ENCODE measurements at places on chromosomes 12 and 14.

DNA sequence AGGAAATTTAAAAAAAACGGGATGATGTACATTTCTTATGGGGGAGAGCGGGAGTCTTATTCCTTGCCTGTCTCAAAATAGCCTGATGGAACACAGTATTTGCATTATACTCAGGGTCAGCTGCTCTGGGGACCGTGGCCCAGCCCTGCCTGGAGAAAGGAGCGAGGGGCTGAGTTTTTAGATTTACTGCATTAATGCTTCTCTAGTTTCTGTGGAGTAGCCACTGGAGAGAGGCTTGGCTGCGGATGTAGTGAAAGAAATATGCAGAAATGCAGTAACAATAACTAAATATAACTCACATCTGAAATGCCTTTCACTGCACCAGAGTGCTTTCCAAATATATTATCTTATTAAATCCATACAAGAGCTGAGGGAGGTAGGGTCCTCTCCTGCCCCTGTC lies 87.6 kb upstream of the MAP1LC3B2 start:
- DNase-seq: no peak

DNA sequence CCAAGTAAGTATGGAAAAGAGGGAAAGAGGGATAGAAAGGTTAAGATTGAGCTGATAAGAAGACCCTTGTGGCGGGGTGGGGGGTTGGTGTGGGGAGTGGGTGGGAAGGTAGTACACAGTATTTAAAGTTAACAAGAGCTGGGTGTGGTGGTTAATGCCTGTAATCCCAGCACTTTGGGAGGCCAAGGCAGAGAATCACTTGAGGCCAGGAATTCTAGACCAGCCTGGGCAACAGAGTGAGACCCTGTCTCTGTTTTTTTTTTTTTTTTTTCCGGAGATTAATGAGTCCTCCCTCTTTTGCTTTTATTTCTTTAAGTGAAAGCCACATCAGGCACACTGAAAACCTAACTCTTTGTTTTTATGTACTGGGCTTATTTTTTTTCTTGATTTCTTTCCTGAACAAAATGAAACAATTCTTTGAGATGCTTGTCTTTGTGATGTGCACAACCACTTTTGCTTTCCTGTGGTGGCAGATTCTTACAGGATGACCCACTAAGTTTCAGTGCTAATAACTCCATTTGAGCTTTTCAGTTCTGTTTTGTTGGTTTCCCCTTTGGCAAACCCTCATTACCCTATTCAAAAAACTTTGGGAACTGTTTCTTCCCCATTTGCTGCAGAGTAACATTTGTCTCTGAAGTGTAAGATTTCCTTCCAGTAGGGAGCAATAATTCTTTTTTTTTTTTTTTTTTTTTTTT lies 54.8 kb downstream of the WNK1 start:
- no peak for DNase-seq

- no peak for DNase-seq
Observed at GRCh38 chr12:23484238-23484637, 465.2 kb downstream of the SOX5 start.

DNA sequence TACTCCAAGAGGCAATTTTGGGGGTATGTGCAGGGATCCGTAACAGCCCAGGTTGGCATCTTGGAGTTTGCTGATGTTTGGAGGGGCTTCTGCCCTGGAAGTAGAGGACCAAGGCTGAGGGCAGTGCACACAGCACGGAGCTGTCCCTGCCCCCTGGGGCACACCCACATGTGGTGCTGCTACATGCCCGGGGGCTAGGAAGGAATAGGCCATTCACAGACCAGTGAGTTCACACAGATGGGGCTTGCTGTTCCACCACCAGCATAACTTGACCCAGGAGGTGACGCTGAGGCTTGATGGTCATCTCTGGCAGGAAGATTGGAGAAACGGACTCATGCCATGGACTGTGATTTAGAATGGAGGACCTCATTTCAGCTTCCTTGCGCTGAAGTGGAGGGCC lies 231.1 kb upstream of the FKBP4 start:
- DNase-seq: no peak

GRCh38 chr12:108712165-108712924 lies 19.0 kb downstream of the CORO1C start:
- no peak for DNase-seq

GRCh38 chr12:15677726-15678201 lies 111.4 kb downstream of the EPS8 start:
- no peak for DNase-seq

DNA sequence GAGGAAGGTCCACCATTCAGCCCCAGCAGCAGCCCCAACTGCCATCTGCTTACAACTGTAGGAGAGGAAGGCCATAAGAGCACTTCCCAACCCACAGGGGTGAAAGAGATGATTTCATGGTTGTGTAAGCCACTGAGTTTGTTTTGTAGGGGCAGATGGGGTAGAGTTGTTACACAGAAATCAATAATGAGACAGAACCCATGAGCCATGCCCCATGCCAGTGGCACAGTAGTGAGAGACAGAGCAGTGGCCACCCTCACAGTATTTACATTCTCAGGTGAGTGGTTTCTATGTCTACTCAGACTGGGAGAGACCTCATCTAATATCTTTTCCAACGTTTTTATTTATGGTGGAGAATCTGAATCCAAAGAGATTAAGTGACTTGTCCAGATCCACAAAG lies 68.6 kb downstream of the NUAK1 start:
- no peak for DNase-seq

DNA sequence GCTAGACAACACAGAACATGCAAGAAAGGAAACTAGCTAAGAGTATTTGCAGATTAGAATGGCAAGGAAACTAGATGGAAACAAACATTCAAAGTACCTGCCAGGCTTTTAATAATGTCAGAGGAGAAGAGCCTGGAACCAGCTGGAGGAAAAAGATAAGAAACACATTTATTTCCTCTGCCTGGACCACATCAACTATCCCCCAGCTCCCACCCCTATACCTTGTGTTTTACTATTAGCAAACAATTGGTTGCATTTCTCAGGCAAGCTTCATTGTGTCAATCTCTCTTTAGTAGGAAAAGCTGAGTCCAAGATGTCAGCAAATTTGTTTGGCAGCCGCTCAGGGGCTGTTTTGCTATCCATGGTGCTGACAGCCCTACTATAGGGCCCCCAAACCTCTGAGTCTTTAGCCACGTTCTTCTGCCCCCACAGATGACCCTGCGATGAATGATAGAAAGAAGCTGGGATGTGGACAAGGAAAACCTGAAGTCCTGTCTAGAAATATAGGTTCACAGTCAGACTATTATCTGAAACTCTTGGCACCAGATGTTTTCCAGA lies 11.6 kb upstream of the SYNDIG1L start:
- DNase-seq: no peak

- DNase-seq: no peak
Observed at GRCh38 chr14:56195704-56196103, 77.5 kb downstream of the PELI2 start.

DNA sequence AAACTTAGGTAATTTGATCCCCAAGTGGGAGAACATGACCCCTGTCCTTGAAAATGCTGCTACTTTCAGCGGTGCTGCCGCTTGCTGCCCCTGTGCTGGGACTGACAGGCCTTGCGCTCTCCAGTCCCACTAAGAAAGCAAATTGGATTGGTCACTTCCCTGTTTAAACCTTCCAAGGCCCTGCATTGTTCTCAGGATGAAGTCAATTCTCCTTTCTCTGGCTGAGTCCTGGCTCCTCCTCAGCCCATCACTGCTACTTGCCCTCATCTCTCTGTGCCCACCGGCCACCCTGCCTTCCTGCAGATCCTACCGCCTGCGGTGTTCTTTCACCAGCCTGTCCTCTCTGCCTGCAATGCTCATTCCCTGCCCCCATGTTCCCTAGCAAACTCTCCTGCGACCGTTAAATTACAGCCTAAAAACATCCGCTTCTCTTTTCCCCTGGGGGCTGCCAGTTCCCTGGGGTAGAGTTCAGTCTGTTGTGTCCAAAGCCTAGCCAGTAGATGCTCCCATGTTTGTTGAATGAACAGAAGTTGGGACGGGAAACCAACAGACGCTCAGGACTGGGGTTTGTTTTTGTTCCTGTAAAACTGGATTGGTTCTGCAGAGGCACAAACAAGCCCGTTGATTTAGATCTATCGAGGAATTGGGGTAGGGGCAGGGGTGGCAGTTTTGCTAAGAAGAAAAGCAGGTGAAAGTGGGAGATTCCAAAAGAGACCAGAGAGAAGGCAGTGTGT lies 127.3 kb upstream of the HIF1A start:
- no peak for DNase-seq

GRCh38 chr12:48542300-48542928 lies 17.0 kb downstream of the OR8S1 start:
- DNase-seq: peak; percentile 30

- no peak for DNase-seq
Observed at GRCh38 chr14:68297876-68298468, 478.4 kb downstream of the RAD51B start.

GRCh38 chr12:34400986-34401658 lies 378.8 kb downstream of the ALG10 start:
- no peak for DNase-seq

DNA sequence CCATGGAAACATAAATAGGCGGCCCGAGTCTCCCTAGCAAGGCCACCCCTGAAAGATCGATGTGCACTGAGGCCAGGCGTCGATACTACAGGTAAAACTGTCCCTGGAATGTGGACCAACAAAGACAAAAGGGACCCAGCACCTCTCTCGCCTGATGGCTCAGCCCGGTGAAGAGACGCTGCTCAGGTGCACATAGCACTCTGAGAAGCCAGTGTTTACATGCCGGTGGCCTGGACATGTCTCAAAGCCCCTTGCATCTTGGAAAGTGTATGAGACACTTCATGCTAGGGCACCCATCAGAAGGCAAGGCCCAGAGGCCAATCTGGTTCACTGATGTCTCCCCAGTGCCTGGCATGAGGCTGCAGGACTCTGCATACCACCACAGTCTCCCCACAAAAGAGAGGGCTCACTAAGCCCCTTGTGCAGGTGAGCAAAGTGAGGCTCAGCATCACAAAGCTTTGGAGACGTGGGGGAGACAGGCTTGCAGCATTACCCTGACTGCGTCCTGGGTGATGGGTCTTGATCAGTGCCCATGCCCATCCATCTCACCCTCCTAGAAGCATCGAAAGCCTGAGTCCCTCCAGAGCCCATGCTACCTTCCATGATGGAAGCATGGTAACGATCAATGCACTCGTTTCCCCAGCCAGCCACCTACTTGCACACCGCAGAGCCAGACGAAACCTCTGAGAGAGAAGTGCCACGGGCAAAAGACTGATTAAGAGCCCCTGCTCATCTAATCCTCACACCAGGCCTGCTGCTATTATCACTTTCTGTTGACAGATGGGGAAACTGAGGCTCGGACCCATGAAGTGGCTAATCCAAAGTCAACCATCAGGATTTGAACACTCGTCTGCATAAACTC lies 16.1 kb downstream of the BCL11B start:
- no peak for DNase-seq

DNA sequence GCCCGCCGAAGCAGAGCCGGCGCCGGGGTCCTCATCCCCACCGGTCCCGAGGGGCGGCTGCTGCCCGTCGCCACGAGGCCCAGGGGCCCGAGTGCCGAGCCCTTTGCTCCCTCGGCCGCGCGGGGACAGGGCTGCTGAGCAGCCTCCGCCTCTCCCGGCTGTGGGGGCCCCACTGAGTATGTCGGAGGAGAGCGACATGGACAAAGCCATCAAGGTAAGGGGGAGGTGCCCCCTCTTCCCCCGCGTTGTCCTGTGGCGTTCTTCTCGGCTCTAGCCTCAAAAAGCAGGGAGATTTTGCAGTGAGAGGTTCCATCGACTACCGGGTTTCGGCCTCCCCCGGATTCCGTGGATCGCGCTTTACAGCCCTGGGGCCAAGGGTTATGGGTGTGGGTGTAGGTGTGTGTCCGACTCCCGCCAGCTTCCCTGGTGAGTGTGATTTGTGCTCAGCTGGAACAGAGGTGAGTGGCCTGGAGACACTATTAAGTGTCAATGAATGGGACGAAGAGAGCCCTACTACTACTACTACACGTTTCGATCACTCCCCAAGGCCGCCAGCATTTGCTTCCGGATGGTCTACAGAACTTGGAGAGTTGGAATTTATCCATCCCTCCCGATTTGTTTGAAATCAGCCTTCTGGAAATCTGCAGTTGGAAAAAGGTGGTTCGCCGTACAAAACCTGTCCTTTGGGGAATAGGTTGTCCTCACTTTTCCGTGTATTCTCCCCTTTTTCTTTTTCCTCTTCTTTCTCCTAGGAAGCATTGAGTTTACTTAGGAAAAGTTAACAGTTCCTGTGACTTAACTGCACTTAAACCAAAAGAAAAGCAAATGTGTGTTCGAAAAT lies 748 bp downstream of the MAPKAPK5 start:
- peak; percentile 21 for DNase-seq

GRCh38 chr14:36443374-36443773 lies 76.7 kb downstream of the NKX2-1 start:
- no peak for DNase-seq

- no peak for DNase-seq
Observed at GRCh38 chr12:2494486-2495192, 300.1 kb upstream of the FKBP4 start.

- DNase-seq: no peak
Observed at GRCh38 chr14:94079891-94080620, 946 bp downstream of the DDX24 start.

DNA sequence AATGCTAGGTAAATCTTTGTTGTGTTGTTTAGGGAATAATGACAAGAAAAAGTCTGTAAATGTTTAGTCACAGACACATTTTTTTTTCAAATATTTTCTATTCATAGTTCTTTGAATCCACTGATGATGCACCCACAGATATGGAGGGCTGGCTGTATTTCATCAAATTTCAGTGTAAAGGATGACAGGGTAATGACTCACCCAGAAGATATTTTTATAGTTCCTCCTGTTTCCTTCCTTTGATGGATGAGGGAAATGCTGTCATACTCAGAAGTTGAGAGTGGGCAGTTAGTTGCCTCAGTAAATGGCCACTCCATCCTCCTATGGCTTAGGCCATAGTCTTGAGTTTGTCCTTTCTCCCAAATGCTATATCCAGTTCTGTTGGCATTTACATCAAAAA lies 76.9 kb upstream of the REP15 start:
- DNase-seq: no peak
